ENCODE measurements at places on chromosomes 16 and 17.

DNA sequence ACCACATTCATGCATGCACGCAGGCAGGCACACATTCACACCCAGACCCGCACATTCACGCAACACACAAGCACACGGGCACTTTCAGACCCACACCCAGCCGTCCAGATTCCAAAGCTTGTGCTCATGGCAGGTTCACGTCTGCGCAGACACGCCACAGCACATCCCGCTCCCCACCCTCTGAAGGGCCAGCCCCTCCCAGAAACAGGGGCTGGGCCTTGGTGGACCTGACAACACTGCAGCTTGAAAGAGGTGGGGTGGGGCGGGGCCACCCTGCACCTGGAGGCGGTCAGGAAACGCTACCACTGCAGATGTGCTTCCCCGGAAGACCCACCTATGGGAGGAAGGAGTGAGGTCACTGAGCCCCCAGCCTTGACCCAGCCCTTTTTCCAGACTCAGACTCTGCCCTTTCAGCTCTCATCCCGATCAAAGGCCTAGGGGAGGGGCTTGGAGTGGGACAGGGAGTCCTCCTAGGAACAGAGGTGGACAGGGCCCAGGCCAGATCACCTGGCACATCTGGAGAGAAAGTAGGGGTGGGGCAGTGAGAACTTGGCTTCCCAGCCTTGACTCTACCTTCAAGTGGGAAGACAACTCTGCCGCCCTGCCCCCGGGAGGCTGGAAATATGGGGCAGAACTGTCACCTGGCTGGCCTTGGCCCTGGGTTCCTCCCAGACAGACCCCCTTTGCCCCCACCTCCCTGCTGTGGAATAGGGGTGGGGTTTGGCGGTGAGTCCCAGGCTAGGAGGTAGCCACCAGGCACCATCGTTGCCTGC lies 11.0 kb downstream of the P3H4 start:
- DNase-seq, result peak; percentile 88

DNA sequence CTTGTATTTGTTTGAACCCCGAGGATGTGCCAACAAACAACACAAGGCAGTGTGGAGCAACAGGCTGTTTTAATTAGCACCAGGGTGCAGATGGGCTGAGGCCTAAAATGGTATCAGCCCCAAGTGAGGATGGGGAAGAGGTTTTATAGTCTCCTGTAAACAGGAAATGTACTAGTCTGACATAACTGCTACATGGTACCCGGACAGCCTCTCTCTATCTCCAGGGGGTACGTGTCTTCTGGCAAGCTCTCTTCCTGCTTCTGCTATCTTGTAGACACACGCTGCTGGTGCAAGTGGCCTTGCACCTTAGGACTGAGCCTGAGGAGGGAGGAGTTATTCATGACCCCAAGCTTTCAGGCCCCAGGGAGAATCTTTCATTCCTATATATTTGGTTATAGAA lies 2451.0 kb downstream of the TP53TG3F start:
- no peak for DNase-seq

GRCh38 chr17:43393944-43394482 lies 4.8 kb upstream of the ARL4D start:
- DNase-seq, result peak; percentile 91

- DNase-seq, result no peak
Measured at GRCh38 chr17:82218349-82219075, 5.9 kb upstream of the CCDC57 start.

GRCh38 chr17:51640108-51640622 lies 379.8 kb downstream of the UTP18 start:
- DNase-seq, result peak; percentile 84

GRCh38 chr17:48100591-48101011 lies 677 bp downstream of the CBX1 start:
- peak; percentile 71 for DNase-seq

DNA sequence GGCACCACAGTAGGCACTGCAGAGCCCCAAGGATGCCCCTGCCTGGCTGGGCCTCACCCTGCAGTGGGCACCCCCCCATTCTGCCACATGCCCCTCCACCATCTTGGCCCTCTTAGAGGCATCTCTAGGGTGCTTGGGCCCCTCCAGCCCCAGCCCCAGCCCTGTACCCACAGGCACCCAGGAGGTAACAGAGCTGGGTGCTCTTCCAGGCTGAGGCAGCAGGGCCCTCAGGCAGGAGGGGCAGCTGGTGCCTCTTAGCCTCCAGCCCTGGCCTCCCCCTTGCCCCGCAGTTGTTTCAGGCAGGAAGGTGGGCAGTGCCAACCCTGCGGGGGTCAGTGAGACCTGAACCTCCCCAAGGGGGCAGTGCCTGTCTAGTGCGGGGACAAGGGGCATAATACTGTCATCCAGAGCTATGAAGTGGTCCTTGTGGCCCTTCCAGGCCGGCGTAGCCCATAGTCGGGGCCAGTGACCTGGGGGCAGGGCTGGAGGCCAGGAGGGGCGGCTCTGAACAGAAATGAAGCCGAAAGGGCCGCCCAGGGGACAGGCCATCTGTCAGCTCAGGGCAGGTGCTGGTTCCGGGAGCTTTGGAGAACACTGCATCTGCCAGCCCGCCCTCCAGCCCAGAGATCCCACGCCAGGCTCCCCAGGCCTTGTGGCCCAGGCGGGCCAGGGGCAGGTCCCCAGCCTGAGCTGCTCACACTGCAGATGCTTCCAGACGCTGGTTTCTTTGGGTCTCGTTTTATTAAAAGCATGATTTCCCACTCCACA lies 4.9 kb upstream of the AATK start:
- no peak for DNase-seq

GRCh38 chr16:88848557-88848956 lies 8.2 kb downstream of the GALNS start:
- no peak for DNase-seq

- DNase-seq, result no peak
Measured at GRCh38 chr17:40598619-40599467, 33.6 kb upstream of the CCR7 start.

GRCh38 chr17:57755480-57756070 lies 10.5 kb upstream of the CCDC182 start:
- no peak for DNase-seq

Measured in A549 (cell line).